ENCODE measurements at places on chromosomes 6 and 20.

DNA sequence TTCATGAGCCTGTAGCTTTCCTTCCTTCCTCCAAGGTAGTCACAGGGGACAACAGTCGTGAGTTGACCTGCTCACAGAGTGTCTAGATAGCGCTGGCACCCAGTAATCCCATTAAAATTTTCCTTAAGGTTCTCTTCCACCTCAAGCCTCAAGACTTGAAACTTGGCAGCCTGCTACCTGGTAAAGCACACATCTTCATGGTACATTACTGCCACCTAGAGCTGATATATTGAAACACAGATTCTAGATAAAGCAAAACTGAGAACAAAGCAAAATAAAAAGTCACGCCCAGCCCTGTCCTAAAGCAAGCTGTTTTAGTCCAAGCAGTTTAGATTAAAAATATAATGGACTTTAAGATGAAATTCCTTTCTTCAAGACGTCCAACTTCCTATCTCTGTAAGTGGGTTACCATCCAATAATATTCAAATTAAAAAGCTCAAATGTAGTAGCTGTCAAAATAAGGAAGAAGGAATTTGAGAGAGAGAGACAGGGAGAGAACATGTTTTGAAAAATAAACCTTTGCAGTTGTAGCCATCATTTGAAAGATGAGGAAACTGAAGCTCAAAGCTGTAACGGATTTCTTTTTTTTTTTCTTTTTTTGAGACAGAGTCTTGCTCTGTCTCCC lies 50.7 kb upstream of the CD83 start:
- H3K4me3 ChIP-seq = no peak overlapping the region
- no peaks in the 10 kb centered on the region for H3K4me1 ChIP-seq
- H3K36me3 ChIP-seq = no peaks in the 10 kb centered on the region
- H3K27ac ChIP-seq = no peak overlapping the region
- no peak for DNase-seq

GRCh38 chr6:75830959-75831885 lies 82.2 kb downstream of the MYO6 start:
- H3K4me1 ChIP-seq = peaks cover 13% of the 10 kb centered on the region
- no peak overlapping the region for H3K4me3 ChIP-seq
- H3K36me3 ChIP-seq = no peaks in the 10 kb centered on the region
- no peak for DNase-seq

GRCh38 chr6:107770541-107770940 lies 53.6 kb downstream of the SCML4 start:
- H3K27ac ChIP-seq = no peak overlapping the region
- DNase-seq = no peak
- H3K36me3 ChIP-seq = no peaks in the 10 kb centered on the region
- no peaks in the 10 kb centered on the region for H3K4me1 ChIP-seq
- H3K27me3 ChIP-seq = no peaks in the 10 kb centered on the region
- no peak overlapping the region for H3K4me3 ChIP-seq

DNA sequence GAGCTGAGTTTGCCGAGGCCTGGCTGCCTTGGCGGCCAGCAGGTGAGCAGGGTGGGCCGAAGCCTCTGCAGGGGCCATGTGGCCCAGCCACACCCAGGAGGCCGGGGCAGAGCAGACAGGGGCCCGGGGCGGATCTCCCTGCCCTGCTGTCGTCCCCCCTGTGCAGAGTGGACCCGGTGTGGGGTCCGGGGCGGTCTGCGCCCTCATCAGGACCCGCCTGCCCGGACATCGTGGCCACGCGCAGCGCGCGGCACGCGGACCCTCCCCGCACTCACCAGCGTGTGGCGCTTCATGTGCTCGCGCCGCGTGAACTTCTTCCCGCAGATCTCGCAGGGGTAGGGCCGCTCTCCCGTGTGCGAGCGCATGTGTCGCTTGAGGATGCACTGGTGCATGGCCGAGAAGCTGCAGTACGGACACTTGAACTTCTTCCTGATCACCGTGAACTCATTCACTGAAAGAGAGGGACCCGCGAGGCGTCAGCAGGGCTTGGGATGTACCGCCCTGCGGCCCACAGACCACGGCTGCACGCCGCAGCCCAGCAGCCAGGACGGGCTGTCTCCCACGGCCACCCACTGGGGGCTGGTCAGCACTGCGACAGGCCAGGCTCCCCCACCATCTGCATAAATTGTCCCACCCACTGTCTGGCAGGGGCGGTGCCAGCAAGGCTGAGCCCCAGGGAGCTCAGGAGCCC lies 13.0 kb downstream of the SLC2A4RG start:
- no peaks in the 10 kb centered on the region for H3K4me1 ChIP-seq
- no peak overlapping the region for H3K4me3 ChIP-seq
- H3K36me3 ChIP-seq = no peaks in the 10 kb centered on the region
- no peaks in the 10 kb centered on the region for H3K27me3 ChIP-seq
- H3K27ac ChIP-seq = no peak overlapping the region

GRCh38 chr6:156582509-156582992 lies 194.6 kb upstream of the ARID1B start:
- no peak overlapping the region for H3K4me3 ChIP-seq
- no peak overlapping the region for H3K27ac ChIP-seq
- no peaks in the 10 kb centered on the region for H3K36me3 ChIP-seq
- H3K27me3 ChIP-seq = no peaks in the 10 kb centered on the region
- no peaks in the 10 kb centered on the region for H3K4me1 ChIP-seq

GRCh38 chr6:147390909-147391536 lies 117.5 kb upstream of the SAMD5 start:
- no peaks in the 10 kb centered on the region for H3K36me3 ChIP-seq
- H3K27ac ChIP-seq = no peak overlapping the region
- no peaks in the 10 kb centered on the region for H3K27me3 ChIP-seq
- DNase-seq = no peak

DNA sequence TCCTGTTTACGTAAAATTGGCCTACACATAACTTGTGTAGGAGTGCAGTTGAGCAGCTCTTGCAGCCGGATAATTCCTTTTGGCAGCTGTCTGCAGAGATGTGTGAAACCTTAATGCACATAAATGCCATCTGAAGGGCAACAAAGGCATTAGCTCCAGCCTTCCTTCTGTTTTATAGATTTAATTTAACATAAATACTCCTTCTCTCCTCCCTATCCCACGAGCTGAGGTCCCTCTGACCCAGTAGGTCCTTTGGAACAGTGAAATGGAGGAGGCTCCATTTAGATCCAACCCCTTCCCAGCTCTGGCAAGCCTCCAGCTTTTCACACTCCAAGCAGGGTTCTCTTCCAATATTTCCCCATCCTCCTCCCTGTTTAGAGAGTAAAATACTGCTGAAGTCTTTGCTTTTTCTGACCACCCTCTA lies 6.5 kb downstream of the PLEKHG1 start:
- H3K36me3 ChIP-seq = no peaks in the 10 kb centered on the region
- H3K27me3 ChIP-seq = no peaks in the 10 kb centered on the region
- no peaks in the 10 kb centered on the region for H3K4me1 ChIP-seq
- H3K4me3 ChIP-seq = no peak overlapping the region

DNA sequence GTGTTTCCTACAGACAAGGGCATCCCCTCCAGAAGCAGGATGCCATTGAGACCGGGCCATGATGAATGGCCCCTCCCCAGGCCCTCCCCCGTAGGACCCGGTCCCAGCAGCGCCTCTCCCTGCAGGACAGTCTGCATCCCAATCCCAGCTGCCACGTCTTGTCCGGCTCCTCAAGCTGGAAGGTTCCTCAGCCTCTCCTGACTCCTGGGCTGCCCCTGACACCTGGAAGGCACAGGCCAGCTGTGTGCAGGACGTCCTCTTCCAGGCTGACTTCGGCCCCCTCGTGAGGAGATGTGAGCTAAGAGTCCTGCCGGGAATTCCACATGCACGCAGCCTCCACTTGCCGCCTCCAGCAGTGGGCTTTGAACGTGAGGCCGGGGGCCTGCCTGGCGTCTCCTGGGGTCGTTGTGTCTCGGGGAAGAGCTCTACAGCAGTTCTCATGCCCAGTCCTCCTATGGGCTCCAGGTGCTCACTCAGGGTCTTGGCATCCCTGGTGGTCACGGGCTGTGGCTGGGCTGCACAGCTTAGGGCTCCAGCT lies 64.4 kb downstream of the TAF4 start:
- no peak overlapping the region for H3K27ac ChIP-seq
- H3K27me3 ChIP-seq = no peaks in the 10 kb centered on the region
- peaks cover 51% of the 10 kb centered on the region for H3K36me3 ChIP-seq
- H3K4me1 ChIP-seq = no peaks in the 10 kb centered on the region

- H3K27ac ChIP-seq = peak overlapping the region; percentile 17
- H3K36me3 ChIP-seq = peaks cover 46% of the 10 kb centered on the region
- DNase-seq = no peak
Measured at GRCh38 chr6:158761746-158762145, 57.4 kb downstream of the EZR start.

DNA sequence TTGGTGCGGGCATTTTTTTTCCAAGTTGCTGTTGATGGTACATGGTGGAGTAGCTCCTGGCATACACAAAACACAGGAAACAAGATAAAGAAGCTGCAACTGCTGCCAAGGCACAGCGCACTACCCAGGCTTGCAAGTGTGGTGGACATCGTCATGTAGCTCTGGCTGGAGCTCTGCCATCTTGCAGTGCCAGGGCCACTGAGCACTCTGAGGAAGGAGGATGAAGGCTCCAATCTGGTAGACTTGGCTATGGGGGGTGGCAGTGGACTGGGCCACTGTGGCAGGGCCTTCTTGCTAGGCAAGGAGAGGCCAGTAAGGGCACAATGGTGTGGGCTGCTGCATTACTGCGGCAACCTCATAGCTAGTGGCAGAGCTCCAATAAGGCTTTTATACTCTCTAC lies 263.5 kb downstream of the CENPW start:
- H3K36me3 ChIP-seq = no peaks in the 10 kb centered on the region
- H3K27me3 ChIP-seq = no peaks in the 10 kb centered on the region
- H3K4me3 ChIP-seq = no peak overlapping the region
- no peak for DNase-seq
- no peak overlapping the region for H3K27ac ChIP-seq

DNA sequence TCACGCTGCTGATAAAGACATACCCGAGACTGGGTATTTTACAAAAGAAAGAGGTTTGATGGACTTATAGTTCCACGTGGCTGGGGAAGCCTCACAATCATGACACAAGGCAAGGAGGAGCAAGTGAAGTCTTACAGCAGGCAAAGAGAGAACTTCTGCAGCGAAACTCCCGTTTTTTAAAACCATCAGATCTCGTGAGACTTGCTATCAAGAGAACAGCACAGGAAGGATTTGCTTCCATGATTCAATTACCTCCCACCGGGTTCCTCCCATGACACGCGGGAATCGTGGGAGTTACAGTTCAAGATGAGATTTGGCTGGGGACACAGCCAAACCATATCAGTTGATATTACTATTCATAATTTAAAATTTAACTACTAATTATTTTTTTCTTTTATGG lies 157.3 kb upstream of the ATXN1 start:
- H3K27me3 ChIP-seq = no peaks in the 10 kb centered on the region
- DNase-seq = no peak
- no peak overlapping the region for H3K4me3 ChIP-seq
- H3K27ac ChIP-seq = no peak overlapping the region

- peak within 1 kb of the TSS; percentile 91 for H3K27ac ChIP-seq
- peak; percentile 32 for DNase-seq
- H3K27me3 ChIP-seq = no peaks in the 10 kb centered on the region
- H3K36me3 ChIP-seq = no peaks in the 10 kb centered on the region
- H3K4me1 ChIP-seq = peaks cover 6% of the 10 kb centered on the region
Measured at GRCh38 chr6:143060806-143061596, at the start of gene AIG1. AIG1 (plus strand) TSS chr6:143060889; CDS start chr6:143060926, 37 bp downstream.

GRCh38 chr6:444653-445275 lies 53.2 kb downstream of the IRF4 start:
- DNase-seq = no peak
- H3K27me3 ChIP-seq = no peaks in the 10 kb centered on the region
- H3K4me1 ChIP-seq = no peaks in the 10 kb centered on the region
- H3K27ac ChIP-seq = no peak overlapping the region
- no peaks in the 10 kb centered on the region for H3K36me3 ChIP-seq

GRCh38 chr6:159404296-159404695 lies 235.1 kb downstream of the FNDC1 start:
- DNase-seq = no peak
- H3K4me1 ChIP-seq = no peaks in the 10 kb centered on the region
- peaks cover 5% of the 10 kb centered on the region for H3K27me3 ChIP-seq
- H3K27ac ChIP-seq = no peak overlapping the region
- H3K4me3 ChIP-seq = no peak overlapping the region

- H3K27ac ChIP-seq = no peak overlapping the region
- H3K36me3 ChIP-seq = no peaks in the 10 kb centered on the region
- no peak overlapping the region for H3K4me3 ChIP-seq
- DNase-seq = no peak
Measured at GRCh38 chr6:130223508-130223907, 757 bp upstream of the SAMD3 start.

- H3K27me3 ChIP-seq = no peaks in the 10 kb centered on the region
- no peak overlapping the region for H3K4me3 ChIP-seq
- peaks cover 5% of the 10 kb centered on the region for H3K4me1 ChIP-seq
- DNase-seq = no peak
- H3K27ac ChIP-seq = no peak overlapping the region
- peaks cover 8% of the 10 kb centered on the region for H3K36me3 ChIP-seq
Measured at GRCh38 chr6:37311741-37312473, 41.9 kb upstream of the RNF8 start.

- H3K4me3 ChIP-seq = no peak overlapping the region
- H3K27me3 ChIP-seq = no peaks in the 10 kb centered on the region
- no peak overlapping the region for H3K27ac ChIP-seq
- no peak for DNase-seq
Measured at GRCh38 chr6:3984494-3984893, 94.4 kb downstream of the FAM217A start.

- no peak for DNase-seq
- H3K27ac ChIP-seq = no peak overlapping the region
- H3K36me3 ChIP-seq = no peaks in the 10 kb centered on the region
- H3K4me3 ChIP-seq = no peak overlapping the region
Measured at GRCh38 chr20:5160882-5161281, 34.1 kb downstream of the CDS2 start.

DNA sequence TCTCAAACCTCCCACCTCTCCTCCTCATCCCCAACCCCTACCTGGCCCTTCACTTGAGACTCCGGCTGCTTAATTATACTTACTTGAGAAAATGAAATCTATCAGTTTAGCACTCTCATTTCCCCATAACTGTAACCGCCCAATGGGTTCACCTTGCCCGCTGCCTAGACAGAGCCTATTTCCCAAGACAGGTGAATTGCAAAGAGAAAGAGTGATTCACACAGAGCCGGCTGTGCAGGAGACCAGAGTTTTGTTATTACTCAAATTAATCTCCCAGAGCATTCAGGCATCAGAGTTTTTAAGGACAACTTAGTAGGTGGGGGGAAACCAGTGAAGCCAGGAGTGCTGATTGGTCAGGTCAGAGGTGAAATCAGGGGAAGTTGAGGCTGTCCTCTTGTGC lies 301.4 kb upstream of the CDYL start:
- H3K27me3 ChIP-seq = no peaks in the 10 kb centered on the region
- H3K27ac ChIP-seq = no peak overlapping the region
- H3K4me1 ChIP-seq = no peaks in the 10 kb centered on the region
- no peak for DNase-seq
- H3K36me3 ChIP-seq = no peaks in the 10 kb centered on the region

Data from esophagus squamous epithelium (tissue), 5 donors.